Ovary (tissue), 10 donors: ENCODE measurements at places on chromosomes 11 and 22.

GRCh38 chr11:35347921-35348331 is 71.4 kb downstream of the SLC1A2 start:
- no peak for DNase-seq

- no peak for DNase-seq
These were observed 12.6 kb upstream of the FJX1 start for GRCh38 chr11:35605706-35606105.

- no peak for DNase-seq
These were observed 789.9 kb downstream of the BRD1 start for GRCh38 chr22:49037701-49038245.

- no peak for DNase-seq
These were observed at the start of gene MUC5B for GRCh38 chr11:1222491-1223345. Gene MUC5B (plus strand): TSS chr11:1223066. CDS start chr11:1223124, 58 bp downstream.
